T-helper 9 cell (primary cell): ENCODE measurements at places on chromosomes 6 and 20.

DNA sequence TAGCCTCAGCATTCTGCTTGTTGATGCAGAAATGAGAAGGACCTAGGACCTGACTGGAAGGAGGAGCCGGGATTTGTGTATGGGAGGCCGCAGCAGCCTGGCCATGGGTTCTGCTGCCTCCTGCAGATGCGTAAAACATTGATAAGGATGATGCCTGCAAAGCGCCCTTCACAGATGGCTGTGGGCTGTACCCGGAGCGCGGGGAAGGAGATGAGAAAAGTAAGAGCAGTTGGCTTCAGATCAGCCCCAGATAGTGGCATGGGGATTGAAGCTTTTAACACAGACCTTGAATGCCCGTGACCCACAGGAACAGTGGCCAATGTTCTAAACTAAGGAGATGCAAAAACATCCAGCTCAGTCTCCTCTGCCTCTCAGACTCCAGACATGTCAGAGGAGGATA lies 136.4 kb upstream of the KCNG1 start:
- no peak for DNase-seq

GRCh38 chr6:169589293-169589692 lies 112.5 kb downstream of the WDR27 start:
- DNase-seq = no peak

DNA sequence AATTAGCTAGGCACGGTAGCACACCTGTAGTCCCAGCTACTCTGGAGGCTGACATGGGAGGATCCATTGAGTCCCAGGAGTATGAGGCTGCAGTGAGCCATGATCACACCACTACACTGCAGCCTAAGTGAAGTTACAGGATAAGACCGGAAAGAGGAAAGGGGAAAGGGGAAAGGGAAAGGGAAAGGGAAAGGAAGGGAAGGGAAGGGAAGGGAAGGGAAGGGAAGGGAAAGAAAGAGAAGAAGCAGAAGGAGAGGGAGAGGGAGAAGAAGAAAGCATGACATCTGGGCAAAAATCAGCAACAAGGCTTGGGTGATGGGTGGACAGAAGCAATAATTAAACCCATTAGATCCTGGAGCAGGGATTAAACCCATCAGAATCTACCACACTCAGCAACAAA lies 101.7 kb upstream of the RAB32 start:
- DNase-seq = no peak

DNA sequence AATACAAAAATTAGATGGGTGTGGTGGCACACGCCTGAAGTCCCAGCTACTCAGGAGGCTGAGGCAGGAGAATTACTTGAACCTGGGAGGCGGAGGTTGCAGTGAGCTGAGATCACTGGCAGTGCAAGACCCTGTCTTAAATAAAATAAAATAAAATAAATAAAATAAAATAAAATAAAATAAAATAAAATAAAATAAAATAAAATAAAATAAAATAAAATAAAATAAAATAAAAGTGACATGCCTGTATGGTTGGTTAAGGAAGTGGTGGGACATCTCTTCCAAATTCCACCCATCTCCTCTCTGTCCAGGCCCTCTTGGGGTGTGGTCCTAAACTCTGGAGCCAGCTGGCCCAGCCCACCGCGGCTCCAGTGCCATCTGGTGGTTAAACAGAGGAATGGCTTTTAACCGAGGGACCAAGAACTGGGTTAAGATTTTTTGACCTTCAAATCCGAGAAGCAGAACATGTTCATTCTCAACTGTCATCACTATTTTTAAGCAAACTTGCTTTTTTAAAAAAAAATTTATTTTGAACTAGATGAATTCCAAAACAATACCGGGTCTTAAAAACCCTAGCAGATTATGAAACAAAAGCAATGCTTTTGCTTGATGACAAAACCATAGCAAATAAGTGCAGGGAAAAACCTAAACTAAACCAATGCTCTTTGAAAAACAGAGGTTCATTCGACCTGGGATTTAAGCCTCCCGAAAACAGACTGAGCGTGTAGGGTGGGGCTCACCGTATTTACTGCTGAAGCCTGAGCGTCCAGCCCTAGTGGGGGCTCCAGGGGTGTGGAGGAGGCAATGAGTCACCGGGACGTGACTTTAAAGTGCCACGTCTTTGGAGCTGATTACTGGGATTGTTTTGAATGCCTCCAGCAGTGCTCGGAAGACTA lies 68.8 kb downstream of the CDC5L start:
- DNase-seq = peak; percentile 22

DNA sequence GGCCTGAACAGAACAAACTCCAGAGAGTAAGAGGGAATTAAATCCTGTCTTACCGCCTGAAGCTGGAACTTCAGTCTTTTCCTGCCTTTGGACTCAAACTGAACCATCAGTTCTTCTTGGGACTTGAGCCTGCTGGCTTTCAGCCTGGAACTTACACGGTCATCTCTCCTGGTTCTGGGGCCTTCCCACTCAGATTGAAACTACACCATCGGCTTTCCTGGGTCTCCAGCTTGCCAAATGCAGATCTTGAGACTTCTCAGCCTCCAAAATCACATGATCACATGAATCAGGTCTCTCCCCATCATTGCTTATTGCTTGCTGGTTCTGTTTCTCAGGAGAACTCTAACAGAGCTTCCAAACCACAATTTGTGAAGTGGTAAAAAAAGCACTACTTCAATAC lies 276.3 kb downstream of the KIF16B start:
- no peak for DNase-seq

- no peak for DNase-seq
Observed at GRCh38 chr20:44946271-44946852, 13.8 kb downstream of the TOMM34 start.

DNA sequence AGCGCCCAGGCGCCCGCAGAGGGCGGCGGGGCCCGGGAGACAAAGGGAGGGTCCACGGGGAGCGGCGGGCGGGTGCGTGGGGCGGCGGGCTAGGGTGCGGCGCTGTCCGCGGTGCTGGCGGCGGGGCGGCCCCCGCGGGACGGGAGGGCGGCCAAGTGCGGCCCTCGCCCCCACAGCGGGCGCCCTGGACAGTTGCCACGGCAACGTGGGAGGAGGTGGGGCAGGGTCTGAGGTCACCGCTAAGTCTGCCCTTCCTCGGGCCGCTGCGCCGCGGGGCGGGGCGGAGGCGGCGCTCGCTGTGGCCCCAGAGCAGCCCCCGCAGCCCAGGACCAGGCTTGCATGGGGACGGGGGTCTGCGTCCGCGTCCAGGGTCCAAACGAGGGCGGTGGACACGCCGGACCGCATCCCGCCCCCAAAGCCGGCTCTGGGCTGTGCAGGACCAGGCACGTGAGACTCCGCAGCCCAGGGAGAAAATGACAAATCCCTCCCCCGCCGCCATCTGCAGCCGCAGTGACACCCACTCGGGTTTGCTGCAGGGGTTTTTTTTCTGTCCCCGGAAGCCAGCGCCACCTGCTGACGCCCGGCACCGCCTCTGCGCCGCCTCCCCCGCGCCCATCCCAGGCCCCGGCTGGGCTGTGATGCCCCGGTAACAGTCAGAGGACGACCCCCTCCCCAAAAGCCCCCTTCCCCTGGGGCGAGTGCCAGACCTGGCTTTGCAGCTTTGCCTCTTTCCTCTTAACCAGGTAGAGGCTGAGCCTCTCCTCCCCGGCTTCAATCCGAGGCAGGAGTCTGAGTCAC lies 36.8 kb downstream of the YTHDF1 start:
- DNase-seq = peak; percentile 58

DNA sequence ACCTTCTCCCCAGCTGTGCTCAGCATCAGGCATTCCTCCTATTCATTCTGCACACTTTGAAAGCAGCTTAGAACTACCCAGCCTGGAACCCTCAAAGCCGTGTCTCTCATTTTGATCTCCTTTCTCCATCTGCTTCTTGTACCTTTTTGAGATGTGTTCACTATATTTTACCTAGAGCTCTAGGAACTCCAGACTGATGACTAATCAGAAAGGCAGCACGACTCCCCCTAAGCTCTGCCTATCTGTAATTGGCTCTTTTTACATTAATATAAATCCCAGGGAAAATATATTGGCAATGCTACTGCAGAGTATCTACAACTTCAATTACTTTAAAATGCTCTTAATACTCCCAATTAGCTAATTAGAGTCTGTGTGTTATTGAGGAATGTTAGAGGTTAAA lies 671.5 kb downstream of the CBLN4 start:
- no peak for DNase-seq

GRCh38 chr20:45991616-45992015 lies 17.1 kb upstream of the MMP9 start:
- DNase-seq = no peak

GRCh38 chr20:25859649-25860530 lies 163.2 kb upstream of the ZNF337 start:
- peak; percentile 52 for DNase-seq

DNA sequence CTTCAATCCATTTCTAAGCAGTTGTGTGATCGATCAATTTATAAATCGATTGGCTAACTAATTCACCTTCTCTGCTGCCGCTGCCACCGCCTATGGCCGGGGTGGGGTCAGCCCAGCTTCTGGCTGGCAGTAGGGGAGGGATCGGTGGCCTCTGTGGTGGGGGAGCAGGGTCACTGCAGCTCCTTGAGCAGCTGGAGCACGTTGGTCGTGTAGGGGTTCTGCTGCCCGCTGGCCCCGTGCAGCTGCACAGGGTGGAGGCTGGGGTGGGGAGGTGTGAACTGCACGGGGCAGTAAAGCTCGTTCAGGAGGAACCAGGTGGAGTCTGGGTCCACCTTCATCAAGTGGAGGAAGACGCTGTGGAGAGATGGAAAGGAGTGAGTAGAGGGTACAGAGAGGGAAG lies 50.0 kb downstream of the TTI1 start:
- DNase-seq = no peak

DNA sequence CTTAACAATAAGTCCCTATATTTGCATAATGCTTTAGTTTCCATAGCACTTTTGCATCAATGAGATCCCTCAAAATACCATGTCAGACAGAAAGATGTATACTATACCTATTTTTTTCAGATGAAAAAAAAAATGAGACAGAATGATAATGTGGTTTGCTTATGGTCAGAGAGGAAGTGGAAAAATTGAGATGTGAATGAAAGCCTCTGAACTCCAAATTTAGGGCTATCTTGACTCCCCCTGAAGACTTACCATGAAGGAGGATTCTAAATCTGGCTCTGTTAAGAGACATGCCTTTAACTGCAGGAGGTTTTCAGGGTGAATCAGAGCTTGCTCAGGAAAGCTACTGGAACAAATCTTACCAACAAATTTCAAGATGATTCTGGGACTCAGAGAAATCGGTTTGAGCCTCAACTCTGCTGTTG lies 176.2 kb downstream of the ISM1 start:
- DNase-seq = no peak

GRCh38 chr6:51147756-51148155 lies 329.1 kb downstream of the TFAP2B start:
- no peak for DNase-seq

GRCh38 chr20:8790442-8791074 lies 278.3 kb upstream of the PLCB4 start:
- no peak for DNase-seq

- no peak for DNase-seq
Observed at GRCh38 chr6:147392917-147393625, 115.4 kb upstream of the SAMD5 start.

DNA sequence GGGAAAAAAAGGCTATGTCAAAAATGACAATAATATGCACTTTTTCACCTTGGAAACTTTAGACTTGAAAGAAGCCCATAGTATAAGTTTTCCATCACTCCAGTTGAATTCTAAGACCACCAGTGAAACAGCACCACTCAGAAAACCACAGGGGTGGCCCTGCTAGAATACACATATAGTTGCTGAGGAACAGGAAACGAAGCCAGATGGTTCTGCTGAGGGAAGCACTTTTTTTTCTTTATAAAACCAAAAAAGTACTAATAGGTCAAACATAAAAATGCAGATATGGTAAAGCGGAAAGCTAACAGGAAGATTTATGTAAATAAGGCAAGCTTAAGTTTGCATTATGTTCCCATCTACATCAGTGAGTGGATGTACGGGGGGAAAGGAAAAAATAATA lies 303.9 kb downstream of the FOXC1 start:
- DNase-seq = no peak

DNA sequence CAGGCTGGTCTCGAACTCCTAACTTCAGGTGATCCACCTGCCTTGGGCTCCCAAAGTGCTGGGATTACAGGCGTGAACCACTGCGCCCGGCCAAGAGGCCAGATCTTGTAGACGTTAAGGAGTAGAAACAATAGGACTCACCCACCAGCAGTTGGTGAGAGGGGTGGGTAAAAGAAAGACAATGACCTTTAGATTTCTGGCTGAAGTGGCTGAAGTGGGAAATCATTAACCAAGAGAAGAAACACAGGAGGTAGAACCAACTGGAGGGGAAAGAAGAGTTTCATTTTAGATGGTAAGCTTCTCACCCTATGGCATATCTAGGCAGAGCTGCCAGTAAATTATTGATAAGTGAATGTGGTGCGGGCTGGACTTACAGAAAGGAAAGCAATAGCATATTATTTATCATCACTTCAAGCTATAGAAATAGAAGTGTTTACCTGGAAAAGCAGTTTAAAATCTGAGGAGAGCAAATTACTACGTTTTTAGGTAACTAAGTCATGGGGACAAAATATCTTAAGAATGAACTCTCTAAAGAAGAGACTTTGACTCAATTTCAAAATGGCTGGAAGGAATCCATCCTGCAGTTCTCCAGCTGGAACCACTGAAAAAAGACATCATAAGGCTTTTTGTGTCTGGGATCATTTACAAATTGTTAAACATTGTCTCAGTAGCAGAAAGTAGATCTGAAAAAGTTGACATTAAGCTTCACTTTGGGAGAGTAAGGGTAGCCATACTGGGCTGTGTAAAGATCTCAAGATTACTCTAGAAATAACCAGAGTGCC lies 109.6 kb downstream of the ALDH8A1 start:
- DNase-seq = no peak

DNA sequence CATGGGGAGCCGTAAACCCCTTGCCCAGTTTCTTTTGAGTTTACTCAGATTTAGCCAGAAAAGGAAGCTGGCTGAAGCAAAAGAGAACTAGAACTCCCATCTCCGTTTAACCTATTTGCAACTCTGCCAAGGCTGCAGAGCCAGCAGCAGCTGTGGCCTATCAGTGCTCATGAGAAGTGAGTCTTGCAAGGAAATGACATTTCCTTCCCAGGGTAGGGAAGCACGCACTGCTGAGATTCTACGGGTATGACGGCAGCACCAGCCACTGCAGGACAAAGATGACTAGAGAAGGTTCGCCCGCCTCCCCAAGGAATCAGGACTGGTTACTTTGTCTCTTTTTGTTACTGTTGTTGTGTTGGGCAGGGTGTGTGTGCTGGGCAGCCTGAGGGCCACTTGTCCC lies 47.6 kb downstream of the PPP1R3G start:
- DNase-seq = no peak

DNA sequence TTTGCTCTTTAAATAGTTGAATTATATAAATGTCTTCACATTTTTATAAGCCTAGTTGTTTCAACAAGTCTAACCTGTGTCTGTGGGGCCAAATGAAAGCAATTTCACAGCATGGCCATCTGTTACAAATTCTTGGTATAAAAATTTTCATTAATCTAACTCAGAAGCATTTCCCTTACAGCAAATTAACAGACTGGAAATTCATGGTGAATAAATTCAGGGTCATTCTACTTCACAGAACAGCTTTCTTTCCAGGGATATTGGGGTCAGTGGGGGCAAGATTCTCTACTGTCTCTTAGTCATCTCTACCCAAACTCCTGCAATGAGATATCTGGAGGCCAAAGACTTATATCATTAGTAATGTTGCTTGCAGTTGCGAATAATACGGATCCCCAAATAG lies 352.1 kb downstream of the MMUT start:
- no peak for DNase-seq

- no peak for DNase-seq
Observed at GRCh38 chr20:34215711-34216381, 25.4 kb upstream of the ASIP start.
